NCI-H2107 (cell line): ENCODE measurements at places on chromosomes 7 and 10.

GRCh38 chr7:8221567-8221966 is 40.4 kb downstream of the ICA1 start:
- DNase-seq: no peak

- DNase-seq: no peak
These were observed 12.8 kb downstream of the CDHR3 start for GRCh38 chr7:105975770-105976417.

GRCh38 chr7:50308203-50308531 is 3.7 kb downstream of the IKZF1 start:
- no peak for DNase-seq

DNA sequence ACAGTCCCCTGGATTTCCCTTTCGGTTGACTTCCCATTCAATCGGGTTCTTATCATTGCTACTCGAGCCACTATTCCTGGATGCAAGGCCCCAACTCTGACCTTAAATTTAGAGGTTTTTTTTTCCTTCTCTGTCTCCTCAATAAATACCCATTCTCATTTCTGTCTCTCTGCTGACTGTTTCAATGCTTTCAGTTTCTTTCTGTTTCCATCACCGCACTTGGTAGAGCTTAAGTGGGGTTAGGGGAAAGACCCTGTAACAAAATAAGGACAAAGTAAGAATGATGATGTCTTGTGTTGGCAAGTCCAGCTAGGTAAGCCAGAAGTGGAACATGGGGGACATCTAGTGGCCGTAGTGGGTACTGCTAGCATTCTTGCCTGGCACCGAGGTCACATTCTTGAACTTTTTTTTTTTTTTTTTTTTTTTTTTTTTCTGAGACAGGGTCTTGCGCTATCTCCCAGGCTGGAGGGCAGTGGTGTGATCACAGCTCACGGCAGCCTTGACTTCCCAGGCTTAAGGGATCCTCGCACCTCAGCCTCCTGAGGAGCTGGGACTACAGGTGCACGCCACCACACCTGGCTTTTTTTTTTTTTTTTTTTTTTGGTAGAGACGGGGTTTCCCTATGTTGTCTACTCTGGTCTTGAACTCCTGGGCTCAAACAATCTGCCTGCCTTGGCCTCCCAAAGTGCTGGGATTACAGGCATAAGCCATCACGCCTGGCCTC is 40.3 kb downstream of the ZC3HC1 start:
- peak; percentile 66 for DNase-seq

- no peak for DNase-seq
These were observed 40.0 kb upstream of the KMT2E start for GRCh38 chr7:104973909-104974415.

GRCh38 chr10:1043532-1043995 is 5.4 kb downstream of the IDI1 start:
- no peak for DNase-seq

DNA sequence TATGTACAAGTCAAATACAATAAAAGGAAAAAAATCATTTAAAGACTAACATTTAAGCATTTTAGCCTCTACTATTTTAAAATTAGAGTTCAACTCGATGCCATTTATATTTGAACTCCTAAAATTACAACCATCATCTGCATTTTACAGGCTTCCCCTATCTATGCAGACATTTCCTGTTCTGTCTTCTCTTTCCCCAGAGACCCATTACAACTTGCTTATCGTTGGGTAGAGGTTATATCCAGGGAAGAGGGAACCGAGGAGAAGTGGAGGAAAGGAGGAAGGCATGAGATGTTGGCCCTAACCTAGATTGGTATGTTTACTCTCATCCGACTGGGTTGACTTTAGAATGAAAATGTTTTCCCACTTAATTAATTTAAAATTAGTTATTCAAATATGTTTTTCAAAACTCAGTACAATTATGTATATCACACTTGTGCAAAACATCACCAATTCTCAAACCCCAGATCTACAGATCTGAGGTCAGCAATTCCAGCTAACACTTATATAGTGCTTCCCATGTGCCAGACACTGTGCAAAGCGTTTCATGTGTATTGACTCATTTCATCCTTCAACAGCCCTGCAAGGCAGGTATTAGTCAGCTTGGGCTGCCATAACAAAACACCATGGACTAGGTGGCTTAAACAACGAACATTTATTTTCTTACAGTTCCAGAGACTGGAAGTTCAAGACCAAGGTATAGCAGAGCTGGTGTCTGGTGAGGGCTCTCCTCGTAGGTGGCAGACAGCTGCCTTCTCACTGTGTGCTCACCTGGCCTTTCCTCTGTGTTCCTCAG is 27.3 kb upstream of the HERPUD2 start:
- no peak for DNase-seq

- no peak for DNase-seq
These were observed 33.0 kb downstream of the FAM237B start for GRCh38 chr7:90288154-90288553.

GRCh38 chr10:86759073-86759672 is 2.8 kb downstream of the BMPR1A start:
- no peak for DNase-seq

DNA sequence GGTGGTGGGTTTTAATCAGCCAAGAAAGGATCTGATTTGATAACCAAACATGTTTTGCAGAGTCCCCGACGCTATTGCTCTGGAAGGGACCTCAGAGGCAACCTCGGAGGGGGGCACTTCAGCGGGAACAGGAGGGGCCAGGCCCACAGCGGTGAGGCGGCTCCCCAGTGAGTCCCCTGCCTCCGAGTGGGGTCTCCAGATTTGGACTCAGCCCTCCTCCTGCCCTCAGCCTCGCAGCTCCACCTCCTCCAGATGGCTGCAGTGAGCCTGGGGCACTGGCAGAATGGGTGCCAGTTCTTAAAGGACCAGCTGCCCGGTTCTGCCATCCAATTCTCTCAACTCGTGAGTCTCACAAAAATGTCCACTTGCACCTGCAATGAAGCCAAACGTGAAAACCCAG is 61.0 kb upstream of the NANOS1 start:
- DNase-seq: no peak

- no peak for DNase-seq
These were observed 44.6 kb upstream of the TES start for GRCh38 chr7:116165717-116166116.

GRCh38 chr7:95264363-95264891 is 59.9 kb downstream of the PON1 start:
- DNase-seq: no peak

- no peak for DNase-seq
These were observed 67.1 kb upstream of the AGBL3 start for GRCh38 chr7:134919240-134919641.

DNA sequence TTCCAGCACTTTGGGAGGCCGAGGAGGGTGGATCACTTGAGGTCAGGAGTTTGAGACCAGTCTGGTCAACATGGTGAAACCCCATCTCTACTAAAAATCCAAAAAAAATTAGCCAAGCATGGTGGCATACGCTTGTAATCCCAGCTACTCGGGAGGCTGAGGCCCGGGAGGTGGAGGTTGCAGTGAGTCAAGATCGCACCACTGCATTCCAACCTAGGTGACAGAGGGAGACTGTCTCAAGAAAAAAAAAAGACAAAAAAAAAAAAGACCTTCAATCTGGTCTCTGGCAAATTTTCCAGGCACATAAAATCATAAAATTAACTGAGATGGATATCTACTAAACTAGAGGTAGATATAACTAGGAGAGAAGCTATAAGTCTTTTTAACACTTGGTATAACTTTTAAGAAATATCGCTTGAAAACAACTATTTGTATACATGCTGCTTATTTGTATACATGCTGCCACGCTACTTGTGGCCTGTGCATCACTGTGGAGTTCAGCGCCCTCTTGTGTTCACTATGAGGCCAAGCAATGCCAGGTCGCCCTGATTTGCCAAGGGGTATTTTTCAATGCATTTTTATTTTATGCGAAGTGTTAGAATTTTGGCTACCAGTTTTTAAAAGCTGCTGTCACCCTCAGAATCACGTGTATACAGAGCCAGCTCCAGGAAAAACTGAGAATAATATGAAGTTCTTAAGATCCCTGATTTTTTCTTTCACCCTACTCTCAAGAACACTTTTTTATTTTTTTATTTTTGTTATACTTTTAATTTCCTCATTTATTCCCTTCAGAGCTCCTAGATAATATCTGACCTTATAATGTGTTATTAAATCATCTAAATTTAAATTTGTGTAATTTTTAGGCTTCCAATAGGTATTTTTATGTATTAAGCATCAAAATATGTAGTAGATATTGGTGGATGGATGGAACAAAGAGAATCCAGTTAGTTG is 26.7 kb downstream of the CYCS start:
- peak; percentile 45 for DNase-seq

DNA sequence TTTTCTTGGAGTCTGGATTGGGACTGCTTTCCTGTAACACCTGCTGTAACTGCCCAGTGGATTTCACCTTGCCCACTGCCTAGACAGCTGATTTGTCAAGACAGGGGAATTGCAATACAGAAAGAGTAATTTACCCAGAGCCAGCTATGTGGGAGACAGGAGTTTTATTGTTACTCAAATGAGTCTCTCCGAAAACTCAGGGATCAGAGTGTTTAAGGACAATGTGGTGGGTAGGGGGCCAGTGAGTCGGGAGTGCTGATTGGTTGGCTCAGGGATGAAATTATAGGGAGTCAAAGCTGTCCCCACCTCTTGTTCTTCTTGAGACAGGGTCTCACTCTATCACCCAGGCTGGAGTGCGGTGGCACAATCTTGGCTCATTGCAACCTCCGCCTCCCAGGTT is 25.2 kb upstream of the BNIP3 start:
- DNase-seq: no peak

- no peak for DNase-seq
These were observed 101.2 kb downstream of the MKX start for GRCh38 chr10:27644307-27644939.
